ENCODE measurements at places on chromosomes 12 and 14.

- no peak for DNase-seq
These were observed 394.3 kb downstream of the EGLN3 start for GRCh38 chr14:33556382-33557121.

GRCh38 chr14:22429546-22430294 is 159.3 kb downstream of the DAD1 start:
- DNase-seq: no peak

- DNase-seq: peak; percentile 85
These were observed at the start of gene OAS3 for GRCh38 chr12:112937741-112938719. Gene OAS3 (plus strand): TSS chr12:112938474. CDS start chr12:112938531, 57 bp downstream.

DNA sequence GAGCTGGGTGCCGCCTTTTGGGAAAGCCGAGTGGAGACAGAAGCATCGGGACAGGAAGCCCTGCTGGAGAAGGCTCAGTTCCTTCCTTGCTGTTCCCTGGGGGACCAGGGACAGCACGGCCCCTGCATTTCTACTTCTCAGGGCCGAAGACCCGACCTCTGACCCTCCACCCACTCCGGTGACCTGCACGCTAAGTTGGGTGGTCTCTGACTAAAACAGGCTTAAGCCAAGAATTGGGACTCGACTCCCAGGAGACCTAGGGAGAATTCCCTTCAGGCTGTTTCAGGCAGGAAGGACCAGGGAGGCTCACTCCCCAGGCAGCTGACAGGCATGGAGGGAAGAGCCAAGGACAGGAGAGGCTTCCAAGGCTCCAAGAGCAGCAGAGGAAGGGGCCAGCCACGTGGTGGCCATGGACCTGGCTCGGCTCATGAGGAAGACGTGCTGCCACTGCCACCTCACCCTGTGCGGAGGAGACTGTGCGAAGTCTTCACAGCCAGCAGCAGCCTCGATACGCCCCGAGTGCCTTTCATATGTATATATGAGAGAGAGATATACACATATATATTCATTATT is 43.9 kb downstream of the DCAF4 start:
- DNase-seq: no peak

- no peak for DNase-seq
These were observed 331.9 kb upstream of the SOX5 start for GRCh38 chr12:24281341-24281740.
